ENCODE measurements at places on chromosomes 3 and 15. TPM values are rescaled to one million over a fixed set of nuclear protein-coding genes. Genes with fewer than 3 reads are reported as not detected.

Gene GOLGA8S
- total RNA-seq: not detected

Gene VPS8
- 17.7 TPM for total RNA-seq

Gene TRIM42
- not detected for total RNA-seq

Gene CCDC54
- not detected for total RNA-seq
